ENCODE measurements at places on chromosomes 5 and 9. TPM values are rescaled to one million over a fixed set of nuclear protein-coding genes. Genes with fewer than 3 reads are reported as not detected.

LURAP1L gene
- 32.7 TPM for total RNA-seq

PCDHA5 gene
- 3.6 TPM for total RNA-seq

TGFBI gene
- total RNA-seq: 345 TPM

DNA sequence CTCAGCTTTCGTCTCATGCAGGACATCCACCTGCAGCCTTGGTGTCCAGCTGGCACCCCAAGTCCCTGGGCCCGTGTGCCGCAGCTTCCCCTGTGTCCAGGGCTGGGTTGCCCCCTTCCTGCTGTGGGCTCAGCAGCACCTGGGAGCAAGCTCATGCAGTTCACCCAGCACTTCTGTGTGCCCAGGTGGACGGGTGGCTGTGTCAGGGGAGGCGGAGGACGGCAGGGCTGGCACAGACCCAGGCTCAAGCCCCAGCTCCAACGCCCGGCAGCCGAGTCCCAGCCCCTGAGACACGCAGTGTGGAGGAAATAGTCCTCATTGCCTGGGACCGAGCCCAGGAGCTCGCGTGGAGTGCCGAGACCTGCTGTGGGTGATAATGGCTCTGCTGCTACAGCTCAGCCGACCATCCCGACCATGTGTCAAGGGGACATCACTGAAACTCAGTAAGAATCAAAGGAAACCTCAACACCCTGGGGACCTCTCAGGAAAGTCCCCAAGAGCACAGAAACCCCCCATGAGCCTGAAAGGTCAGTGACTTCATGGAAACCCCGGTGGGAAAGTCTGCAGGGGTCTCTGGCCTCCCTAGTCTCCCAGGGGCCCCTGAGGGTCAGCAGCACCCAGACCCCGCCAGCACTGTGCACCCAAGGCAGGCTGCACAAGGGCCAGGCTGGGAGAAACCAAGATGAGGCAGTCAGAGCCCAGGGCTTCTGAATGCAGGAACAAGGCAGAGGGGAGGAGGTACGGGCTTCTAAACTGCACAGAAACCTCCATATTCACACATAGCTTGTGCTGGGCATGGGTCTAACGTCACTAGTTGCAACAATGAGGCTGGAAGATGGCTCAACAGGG lies 38.8 kb downstream of the LPCAT1 start:
- H3K27ac ChIP-seq: no peak overlapping the region
- H3K27me3 ChIP-seq: no peaks in the 10 kb centered on the region
- H3K36me3 ChIP-seq: peaks cover 5% of the 10 kb centered on the region
- H3K4me3 ChIP-seq: no peak overlapping the region

- H3K4me3 ChIP-seq: no peak overlapping the region
- peaks cover 5% of the 10 kb centered on the region for H3K27me3 ChIP-seq
- DNase-seq: no peak
- no peaks in the 10 kb centered on the region for H3K36me3 ChIP-seq
- peaks cover 24% of the 10 kb centered on the region for H3K4me1 ChIP-seq
These were observed 130.7 kb upstream of the ACO1 start for GRCh38 chr9:32253731-32254130.

GRCh38 chr5:102832445-102832844 lies 77.3 kb downstream of the PAM start:
- no peaks in the 10 kb centered on the region for H3K4me1 ChIP-seq
- no peak for DNase-seq
- H3K27ac ChIP-seq: no peak overlapping the region
- no peaks in the 10 kb centered on the region for H3K27me3 ChIP-seq
- H3K36me3 ChIP-seq: no peaks in the 10 kb centered on the region

GRCh38 chr5:140311011-140311467 lies 8.1 kb upstream of the PFDN1 start:
- H3K4me1 ChIP-seq: no peaks in the 10 kb centered on the region
- H3K27ac ChIP-seq: no peak overlapping the region
- no peaks in the 10 kb centered on the region for H3K36me3 ChIP-seq
- H3K27me3 ChIP-seq: no peaks in the 10 kb centered on the region

DNA sequence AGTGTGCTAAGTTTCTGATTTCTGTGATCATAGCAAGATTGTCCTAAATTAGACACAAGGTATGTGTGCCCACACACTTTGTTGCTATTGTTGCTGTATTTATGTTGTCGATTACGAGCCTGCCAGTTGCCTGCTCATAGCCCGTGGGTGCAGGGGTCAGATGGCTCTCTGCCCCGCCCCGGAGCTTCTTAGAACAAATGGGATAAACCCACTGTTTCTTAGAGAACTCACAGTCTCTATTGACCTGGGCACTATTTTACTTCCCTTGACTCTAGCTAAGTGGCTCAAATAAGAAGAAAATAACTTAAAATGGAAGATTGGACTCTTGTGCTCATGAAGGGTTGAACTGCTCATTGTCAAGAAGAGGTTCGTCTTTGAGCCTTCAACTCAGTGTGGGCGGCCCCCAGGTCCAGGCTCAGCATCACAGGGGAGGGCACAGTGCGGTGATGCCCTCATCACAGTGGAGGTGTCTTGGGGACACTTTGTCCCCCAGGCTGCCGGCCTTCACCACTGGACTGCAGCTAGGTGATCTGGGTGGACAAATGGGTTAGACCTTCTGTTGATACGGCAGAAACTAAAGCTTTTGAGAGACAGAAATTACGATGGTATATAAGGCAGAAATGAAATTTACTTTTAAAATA lies 155.5 kb downstream of the TENT4A start:
- H3K36me3 ChIP-seq: no peaks in the 10 kb centered on the region
- no peak for DNase-seq
- no peaks in the 10 kb centered on the region for H3K4me1 ChIP-seq
- H3K4me3 ChIP-seq: no peak overlapping the region
- peaks cover 2% of the 10 kb centered on the region for H3K27me3 ChIP-seq

DNA sequence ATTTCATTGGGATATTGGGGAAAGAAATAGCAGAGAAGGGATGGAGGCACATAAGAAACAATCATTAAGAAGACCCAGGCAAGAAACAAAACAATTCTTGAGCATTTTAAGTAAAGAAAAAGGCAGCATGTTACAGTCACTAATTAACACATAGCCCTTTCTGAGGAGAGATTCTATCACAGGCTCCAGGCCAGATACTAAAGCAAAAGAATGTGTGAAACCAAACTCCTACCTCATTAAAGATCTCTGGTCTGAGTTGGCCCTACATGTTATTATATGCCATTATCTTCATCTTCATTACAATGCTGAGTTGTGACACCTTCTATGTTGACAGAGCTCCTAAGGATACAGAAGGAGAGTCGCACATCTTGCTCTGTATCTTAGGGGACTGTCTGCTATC lies 37.5 kb downstream of the DAP start:
- H3K4me3 ChIP-seq: no peak overlapping the region
- peaks cover 45% of the 10 kb centered on the region for H3K36me3 ChIP-seq
- H3K4me1 ChIP-seq: peaks cover under 1% of the 10 kb centered on the region
- DNase-seq: no peak
- no peaks in the 10 kb centered on the region for H3K27me3 ChIP-seq

- DNase-seq: no peak
- no peaks in the 10 kb centered on the region for H3K36me3 ChIP-seq
- no peaks in the 10 kb centered on the region for H3K27me3 ChIP-seq
- peak overlapping the region; percentile 29 for H3K4me3 ChIP-seq
- H3K4me1 ChIP-seq: peaks cover 51% of the 10 kb centered on the region
These were observed 3.4 kb downstream of the MATR3 start for GRCh38 chr5:139296862-139297326.

DNA sequence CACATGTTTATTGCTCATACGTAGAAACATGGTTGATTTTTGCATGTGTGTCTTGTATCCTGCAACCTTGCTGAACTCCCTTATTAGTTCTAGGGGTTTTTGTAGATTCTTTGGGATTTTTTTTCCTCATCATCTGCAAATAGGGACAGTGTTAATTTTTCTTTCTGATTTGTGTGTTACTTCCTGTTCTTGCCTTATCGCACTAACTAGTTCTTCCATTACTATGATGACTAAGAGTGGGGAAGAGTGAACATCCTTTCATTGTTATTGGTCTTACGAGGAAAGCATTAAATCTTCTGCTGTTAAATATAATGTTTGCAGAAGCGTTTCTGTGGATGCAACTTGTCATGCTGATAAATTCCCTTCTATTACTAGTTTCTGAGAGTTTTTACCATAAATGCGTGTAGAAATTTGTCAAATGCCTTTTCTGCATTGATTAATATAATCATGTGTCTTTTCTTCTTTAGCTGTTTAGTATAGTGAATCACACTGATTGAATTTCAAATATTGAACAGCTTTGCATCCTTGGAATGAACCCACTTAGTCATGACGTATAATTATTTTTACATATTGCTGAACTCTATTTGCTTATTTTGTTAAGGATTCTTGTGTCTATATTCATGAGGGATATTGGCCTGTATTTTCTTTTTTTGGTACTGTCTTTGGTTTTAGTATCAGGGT lies 32.1 kb upstream of the RNF130 start:
- H3K36me3 ChIP-seq: peaks cover 7% of the 10 kb centered on the region
- H3K27ac ChIP-seq: no peak overlapping the region
- H3K4me3 ChIP-seq: no peak overlapping the region
- H3K27me3 ChIP-seq: peaks cover 19% of the 10 kb centered on the region

- H3K4me1 ChIP-seq: peaks cover 28% of the 10 kb centered on the region
- no peaks in the 10 kb centered on the region for H3K27me3 ChIP-seq
- H3K4me3 ChIP-seq: no peak overlapping the region
- H3K27ac ChIP-seq: peak overlapping the region; percentile 67
These were observed 30.8 kb downstream of the TJP2 start for GRCh38 chr9:69204849-69205248.

- no peaks in the 10 kb centered on the region for H3K27me3 ChIP-seq
- peaks cover 2% of the 10 kb centered on the region for H3K36me3 ChIP-seq
- no peak overlapping the region for H3K27ac ChIP-seq
- H3K4me3 ChIP-seq: no peak overlapping the region
These were observed 541.7 kb upstream of the TUSC1 start for GRCh38 chr9:26219961-26220360.

DNA sequence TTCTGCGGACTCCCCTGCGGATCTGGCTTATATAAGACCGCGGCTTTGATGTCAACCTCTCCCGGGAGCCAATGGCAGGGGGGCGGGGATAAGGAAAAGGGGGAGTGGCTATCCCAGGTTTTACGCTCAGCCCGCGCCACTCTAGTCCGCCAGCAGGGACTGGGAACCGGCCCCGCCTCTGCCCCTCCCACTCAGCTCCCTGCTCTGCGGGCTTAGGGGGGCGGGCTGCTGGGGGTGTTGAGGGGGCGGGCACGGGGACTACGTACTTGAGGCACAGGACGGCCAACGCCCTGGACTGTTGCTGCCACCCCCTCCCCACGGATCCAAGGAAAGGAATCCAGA lies at the start of gene HAND1:
HAND1 (minus strand) TSS at position 4 of the 342 bp plus-strand sequence. CDS start 219 bp downstream, outside the sequence.
- H3K4me3 ChIP-seq: peak within 1 kb of the TSS; percentile 81
- H3K36me3 ChIP-seq: peaks cover 3% of the 10 kb centered on the region
- H3K4me1 ChIP-seq: peaks cover 78% of the 10 kb centered on the region
- DNase-seq: peak; percentile 71
- peak within 1 kb of the TSS; percentile 94 for H3K27ac ChIP-seq
- H3K27me3 ChIP-seq: peaks cover 80% of the 10 kb centered on the region

DNA sequence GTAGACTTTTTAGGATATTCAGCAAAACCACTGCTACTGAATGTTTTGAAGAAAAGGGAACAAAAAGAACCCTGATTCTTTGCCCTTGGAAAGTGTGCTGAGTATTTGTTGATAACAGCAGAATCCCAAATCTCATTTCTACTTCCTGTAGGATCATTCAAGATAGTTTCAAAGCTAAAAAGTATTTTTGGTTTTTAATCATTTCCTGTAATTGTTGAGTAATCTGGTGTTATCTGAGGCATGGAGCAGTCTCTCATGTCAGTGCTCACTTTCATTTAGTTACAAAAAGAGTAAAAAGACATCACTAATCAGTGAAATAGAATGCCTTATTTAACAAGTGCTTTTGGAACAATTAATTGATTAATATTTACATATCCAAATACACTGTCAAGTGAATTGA lies 56.1 kb downstream of the ITGA2 start:
- H3K4me1 ChIP-seq: peaks cover 4% of the 10 kb centered on the region
- no peak overlapping the region for H3K4me3 ChIP-seq
- DNase-seq: no peak
- H3K27me3 ChIP-seq: no peaks in the 10 kb centered on the region
- H3K36me3 ChIP-seq: no peaks in the 10 kb centered on the region
- no peak overlapping the region for H3K27ac ChIP-seq

DNA sequence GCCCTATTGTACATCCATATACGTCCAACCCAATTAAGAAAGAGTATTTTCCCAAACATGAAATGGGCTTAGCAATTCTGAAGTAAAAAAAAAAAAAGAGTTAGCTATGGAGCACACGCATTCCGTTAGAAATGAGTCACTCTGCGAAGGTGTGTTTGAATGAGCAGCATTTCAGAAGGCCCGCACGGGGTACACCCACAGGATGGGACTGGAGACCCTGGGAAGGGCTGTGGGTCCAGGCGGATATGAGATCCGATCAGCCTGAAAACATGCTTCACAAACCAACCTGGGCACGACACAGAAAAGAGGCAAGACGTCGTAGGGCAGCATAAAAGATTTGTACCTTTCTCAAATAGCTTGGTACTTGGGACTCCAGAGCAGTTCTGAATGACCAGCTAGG lies 173.9 kb upstream of the KLF9 start:
- no peak overlapping the region for H3K27ac ChIP-seq
- H3K27me3 ChIP-seq: no peaks in the 10 kb centered on the region
- no peaks in the 10 kb centered on the region for H3K36me3 ChIP-seq
- H3K4me1 ChIP-seq: peaks cover 25% of the 10 kb centered on the region
- H3K4me3 ChIP-seq: no peak overlapping the region

DNA sequence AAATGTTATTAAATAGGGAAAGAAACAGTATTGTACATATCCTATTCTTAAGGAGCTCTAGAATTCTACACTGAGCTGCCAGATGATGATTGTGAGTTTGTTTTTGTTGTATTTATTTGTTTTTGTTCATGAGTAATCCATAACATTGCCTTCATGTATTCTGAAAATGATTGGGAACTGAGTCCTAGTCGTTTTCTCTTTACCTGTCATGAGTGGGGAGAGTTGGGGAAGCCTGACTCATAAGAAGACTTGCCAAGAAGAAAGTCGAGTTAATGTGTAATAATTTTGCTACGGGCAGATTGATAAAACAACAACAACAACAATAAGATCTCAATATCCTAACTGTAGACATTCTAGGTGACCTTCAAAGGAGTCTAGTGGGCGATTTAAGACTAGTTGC lies 103.8 kb downstream of the ANKRD55 start:
- DNase-seq: no peak
- peaks cover 8% of the 10 kb centered on the region for H3K36me3 ChIP-seq
- H3K4me1 ChIP-seq: peaks cover 12% of the 10 kb centered on the region
- H3K4me3 ChIP-seq: no peak overlapping the region
- no peak overlapping the region for H3K27ac ChIP-seq
- H3K27me3 ChIP-seq: no peaks in the 10 kb centered on the region

DNA sequence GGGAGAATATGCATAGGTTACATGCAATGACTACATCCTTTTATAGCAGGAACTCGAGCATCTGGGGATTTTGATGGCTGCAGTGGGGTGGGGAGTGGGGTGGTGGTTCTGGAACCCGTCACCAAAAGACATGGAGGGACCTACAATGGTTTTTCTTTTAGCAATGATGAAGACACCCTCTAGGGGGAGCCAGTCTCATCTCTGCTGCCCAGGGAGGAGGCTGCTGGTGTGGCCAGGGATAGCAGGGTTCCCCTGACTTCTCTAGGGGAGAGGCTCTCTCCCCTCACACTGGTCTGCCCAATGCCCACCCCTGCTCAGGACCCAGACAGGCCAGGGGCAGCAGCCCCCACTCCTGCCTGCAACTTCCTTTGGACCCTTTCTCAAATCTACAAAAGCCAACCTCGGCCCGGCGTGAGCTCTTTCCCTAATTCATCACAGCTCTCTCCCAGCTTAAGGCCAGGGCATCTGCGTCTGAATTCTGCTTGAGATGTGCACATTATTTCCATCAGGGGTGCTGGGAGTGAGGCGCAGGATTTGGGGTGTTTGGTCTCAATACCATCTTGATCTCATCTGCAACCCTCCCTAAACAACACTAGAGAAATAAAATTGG lies 73.6 kb upstream of the RETREG1 start:
- no peaks in the 10 kb centered on the region for H3K27me3 ChIP-seq
- H3K4me3 ChIP-seq: no peak overlapping the region
- DNase-seq: no peak
- no peak overlapping the region for H3K27ac ChIP-seq

Measured in mesothelial cell of epicardium (in vitro differentiated cells).